ENCODE measurements at places on chromosomes 13 and 19. TPM values are rescaled to one million over a fixed set of nuclear protein-coding genes. Genes with fewer than 3 reads are reported as not detected.

The TIMM29 gene
- total RNA-seq, result 41.5 TPM

The CYP2F1 gene
- total RNA-seq, result not detected

The ZNF492 gene
- not detected for total RNA-seq

GRCh38 chr13:90396266-90396665 is 951.2 kb upstream of the MIR17HG start:
- DNase-seq, result no peak

Data from fibroblast of the aortic adventitia (primary cell).